ENCODE measurements at places on chromosomes 4 and X.

- DNase-seq = no peak
Observed at GRCh38 chrX:18707426-18708049, at the start of gene PPEF1. PPEF1 (plus strand) TSS chrX:18707645; CDS start chrX:18707781, 136 bp downstream.

DNA sequence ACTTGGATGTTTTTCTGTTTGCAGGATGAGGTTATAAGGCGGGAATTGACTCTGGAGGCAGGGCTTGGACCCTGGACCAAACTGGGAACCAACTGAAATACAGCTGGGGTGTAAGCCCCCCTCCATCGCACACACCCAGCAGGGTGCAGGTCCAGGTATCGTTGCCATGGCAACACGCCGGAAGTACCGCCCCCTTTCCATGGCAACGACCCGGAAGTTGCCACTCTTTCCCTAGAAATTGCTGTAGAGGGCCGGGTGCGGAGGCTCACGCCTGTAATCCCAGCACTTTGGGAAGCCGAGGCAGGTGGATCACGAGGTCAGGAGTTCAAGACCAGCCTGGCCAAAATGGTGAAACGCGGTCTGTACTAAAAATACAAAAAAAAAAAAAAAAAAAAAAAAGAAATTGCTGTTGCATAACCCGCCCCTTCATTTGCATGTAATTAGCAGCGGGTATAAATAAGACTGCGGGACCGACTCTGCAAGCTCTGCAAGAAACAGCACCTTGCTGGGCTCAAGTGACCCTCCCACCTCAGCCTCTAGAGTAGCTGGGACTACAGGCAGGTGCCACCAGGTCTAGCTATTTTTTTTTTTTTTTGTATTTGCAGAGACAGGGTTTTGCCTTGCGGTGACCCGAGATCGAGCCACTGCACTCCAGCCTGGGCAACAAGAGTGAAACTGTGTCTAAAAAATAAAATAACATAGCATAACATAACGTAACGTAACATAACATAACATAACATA is 139.6 kb downstream of the CRLF2 start:
- DNase-seq = no peak

GRCh38 chr4:38856524-38857337 is at the start of gene TLR6:
TLR6 (minus strand) TSS chr4:38856817; CDS start chr4:38829473, 27,344 bp downstream.
- no peak for DNase-seq

- DNase-seq = peak; percentile 65
Observed at GRCh38 chr4:4720646-4721045, 138.8 kb upstream of the MSX1 start.

GRCh38 chrX:132742246-132742645 is 216.2 kb downstream of the HS6ST2 start:
- no peak for DNase-seq

DNA sequence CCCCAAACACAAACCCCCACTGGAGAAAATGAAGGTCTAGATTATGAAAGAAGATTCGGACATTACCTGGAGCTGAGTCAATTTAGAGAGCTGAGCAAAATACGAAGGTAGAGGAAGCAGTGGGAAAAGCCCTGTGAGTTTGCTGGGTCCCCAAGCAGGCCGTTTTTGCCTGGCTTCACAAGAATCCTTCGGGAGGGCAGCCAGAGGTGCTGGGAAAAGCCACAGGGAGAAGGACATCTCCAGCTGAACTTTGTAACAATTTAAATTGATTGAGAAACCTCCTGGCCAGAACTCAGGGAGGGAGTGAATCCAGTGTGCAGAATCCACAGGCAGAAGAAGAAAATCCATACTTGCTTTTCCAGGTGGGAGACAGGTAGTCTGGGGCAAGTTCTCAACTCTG is 319.1 kb upstream of the CT83 start:
- no peak for DNase-seq

DNA sequence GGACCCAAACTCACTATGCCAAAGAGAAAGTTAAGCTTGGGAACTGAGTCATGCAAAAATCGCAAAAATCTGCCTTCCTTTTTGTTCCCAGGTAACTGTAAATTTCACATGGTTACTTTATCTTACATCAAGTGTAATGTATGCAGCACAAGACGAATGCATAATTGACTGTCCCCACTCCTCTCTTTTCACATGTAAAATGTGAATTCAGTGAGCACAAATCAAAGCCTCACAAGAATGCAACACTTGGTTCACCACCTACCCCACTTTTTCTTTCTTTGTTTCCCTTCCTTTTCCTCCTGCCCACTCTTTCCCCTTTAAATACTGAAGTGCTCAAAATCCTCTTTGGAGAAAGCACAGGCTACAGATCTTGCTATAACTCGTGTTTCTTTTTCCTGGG is 53.2 kb downstream of the MAGED4B start:
- no peak for DNase-seq

GRCh38 chr4:80239480-80240150 is 26.8 kb upstream of the FGF5 start:
- DNase-seq = no peak

DNA sequence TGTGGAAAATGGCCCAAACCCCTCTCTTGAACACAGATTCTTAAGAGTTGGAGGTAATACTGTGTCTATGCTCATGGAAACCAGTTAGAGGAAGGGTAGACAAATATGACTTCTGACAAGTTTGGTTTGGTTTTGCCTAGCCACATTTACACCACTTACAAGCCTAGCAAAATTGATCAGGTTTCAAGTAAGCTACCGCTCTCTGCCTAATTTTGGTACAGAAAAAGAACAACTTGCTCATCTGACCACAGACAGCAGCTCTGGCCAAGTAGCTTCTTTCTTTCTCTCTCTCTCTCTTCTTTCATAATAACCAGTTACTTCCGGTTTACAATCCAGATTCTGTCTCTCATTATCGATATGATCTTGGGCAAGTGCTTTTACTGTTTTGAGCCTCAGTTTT is 260.0 kb downstream of the GLUD2 start:
- DNase-seq = no peak

GRCh38 chr4:153295131-153295755 is 49.2 kb upstream of the MND1 start:
- no peak for DNase-seq

DNA sequence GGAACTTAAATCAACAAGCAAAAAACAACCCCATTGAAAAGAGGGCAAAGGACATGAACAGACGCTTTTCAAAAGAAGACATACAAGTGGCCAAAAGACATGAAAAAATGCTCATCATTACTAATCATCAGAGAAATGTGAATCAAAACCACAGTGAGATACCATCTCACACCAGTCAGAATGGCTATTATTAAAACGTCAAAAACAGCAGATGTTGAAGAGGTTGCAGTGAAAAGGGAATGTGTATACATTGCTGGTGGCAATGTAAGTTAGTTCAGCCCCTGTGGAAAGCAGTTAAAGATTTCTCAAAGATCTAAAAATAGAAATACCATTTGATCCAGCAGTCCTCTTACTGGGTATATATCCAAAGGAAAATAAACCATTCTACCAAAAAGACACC is 22.6 kb downstream of the RTL9 start:
- no peak for DNase-seq

DNA sequence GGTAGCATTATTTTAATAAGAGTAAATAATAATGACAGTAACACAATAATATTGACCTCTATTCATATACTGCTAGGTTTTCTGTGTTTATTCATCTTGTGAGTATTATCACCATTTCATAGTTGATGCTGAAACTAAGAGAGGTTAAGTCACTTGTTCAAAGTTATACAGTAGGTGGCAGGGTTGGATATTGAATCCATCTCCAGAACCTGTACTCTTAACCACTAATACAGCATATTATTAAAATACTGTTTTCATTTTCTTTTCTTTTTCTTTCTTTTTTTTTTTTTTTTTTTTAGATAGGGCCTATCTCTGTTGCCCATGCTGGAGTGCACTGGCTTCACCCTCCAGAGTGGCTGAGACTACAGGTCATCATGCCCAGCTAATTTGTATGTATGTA is 7.1 kb upstream of the ELF2 start:
- no peak for DNase-seq

DNA sequence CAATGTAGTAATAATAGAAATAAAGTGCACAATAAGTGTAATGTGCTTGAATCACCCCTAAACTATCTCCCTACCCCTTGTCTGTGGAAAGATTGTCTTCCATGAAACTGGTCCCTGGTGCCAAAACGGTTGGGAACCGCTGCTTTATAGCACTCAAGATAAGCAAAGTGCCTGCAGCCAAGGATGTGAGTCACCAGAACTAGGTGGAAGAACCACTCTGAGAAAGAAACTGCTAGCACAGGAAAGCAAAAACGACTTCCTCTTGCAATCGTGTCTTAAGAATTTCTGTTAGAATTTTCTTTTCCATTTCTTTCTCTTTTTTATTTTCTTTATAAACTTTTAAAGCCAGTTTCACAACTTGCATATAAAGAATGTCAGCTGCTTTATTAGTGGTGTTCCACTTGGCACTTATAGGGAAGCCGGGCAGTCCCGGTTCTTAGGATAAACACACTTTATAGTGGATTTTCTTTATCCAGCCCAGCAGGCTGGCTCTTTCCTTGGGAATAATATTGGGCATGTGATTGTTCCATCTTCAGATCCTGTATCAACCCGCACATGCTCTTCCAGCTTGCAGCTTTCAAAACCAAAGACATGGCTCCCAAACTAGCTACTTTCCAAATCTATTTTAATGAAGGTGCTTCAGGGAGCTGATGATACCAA is 32.3 kb upstream of the CXCL8 start:
- no peak for DNase-seq

- no peak for DNase-seq
Observed at GRCh38 chr4:23333556-23333945, 556.3 kb downstream of the PPARGC1A start.

DNA sequence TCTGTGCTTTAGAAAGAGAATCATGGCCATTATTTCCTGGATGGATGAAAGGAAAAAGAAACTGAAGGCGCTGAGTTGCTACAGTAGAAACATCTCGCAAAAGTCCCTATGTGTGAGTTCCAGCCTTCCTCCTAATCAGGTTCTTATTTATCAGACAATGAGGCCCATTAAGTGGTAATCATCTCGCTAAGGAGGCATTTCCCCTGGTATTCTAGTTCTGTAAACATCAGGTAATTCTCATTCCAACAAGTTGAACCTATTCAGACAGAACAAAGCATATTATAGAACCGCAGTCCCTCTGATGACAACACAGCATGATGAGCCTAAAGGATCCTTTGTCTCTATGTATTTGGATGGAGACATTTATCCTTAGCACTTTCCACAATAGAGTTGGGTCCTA is 205.7 kb upstream of the MAOA start:
- DNase-seq = no peak

DNA sequence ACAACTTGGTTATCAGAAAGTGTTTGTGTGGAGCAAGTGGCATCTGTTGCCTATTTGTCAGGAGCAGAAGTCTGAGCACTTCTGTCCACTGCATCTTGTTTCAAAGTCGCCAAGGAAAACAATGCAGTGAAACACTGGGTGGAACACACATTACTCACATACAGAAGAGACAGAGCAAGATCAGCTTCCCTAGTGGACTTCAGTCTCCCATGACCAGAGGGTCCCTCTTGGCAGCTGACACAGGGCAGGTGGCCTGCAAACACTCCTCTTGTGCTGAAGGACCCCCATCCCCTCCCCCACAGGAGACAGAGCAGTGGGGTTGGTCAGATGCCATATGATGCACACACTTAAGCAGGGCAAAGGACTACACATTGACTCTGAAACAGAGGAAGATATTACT is 3.6 kb upstream of the BBS12 start:
- DNase-seq = no peak

DNA sequence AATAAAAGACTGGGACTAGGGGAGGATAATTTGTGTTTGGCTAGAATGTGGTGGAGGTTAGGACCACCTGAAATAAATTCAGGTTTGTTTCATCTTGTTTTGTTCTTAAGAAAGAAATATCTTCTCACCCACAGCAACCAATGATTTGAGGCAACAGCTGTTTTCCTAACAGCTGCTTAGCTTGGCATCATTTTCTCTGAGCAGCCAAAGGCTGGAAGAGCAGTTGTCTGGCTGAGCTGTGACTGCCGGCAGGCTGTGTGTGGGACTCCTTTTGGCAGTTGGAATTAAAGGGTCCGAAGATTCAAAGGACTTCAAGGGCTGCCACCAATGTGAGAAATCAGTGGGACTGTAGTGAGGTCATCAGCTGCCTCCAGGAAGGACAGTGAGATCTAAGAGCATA is 5.0 kb downstream of the TRIM75 start:
- DNase-seq = no peak

- DNase-seq = no peak
Observed at GRCh38 chr4:159360549-159360948, 257.7 kb downstream of the RAPGEF2 start.

- DNase-seq = no peak
Observed at GRCh38 chrX:119488749-119489148, 20.5 kb downstream of the SLC25A5 start.

DNA sequence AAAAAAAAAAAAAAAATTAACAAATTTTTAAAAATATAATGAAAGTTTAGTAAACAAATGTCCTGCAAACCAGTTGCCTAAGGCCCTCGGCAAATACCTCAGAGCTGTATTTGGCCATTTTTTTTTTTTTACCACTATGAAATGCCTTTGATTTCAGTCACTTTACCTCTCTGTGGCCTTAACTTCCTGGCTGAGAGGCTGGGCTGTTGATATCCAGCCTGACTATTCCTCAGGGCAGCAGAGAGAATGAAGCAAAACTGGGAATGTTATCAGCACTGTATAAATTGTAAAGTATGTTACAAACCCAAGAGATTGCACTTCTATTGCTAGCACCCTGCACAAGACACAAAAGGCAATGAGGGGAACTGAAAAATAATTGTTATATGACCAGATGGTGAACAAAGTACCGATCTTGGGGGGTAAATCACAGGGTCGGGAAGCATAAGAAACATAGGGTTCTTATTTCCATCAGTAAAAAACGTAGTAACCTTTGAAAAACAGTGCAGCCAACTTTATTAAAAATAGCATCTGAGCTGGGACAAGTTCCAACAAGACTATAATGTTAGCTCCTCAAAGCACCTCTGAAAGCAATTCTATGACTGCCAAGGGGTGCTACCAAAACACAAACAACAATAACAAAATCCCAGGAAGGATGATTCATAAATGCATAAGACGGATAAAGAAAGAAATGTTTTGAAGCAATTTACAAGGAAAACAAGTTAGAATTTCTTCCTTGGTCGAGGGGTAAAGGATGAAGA is 18.1 kb downstream of the USP46 start:
- DNase-seq = no peak

DNA sequence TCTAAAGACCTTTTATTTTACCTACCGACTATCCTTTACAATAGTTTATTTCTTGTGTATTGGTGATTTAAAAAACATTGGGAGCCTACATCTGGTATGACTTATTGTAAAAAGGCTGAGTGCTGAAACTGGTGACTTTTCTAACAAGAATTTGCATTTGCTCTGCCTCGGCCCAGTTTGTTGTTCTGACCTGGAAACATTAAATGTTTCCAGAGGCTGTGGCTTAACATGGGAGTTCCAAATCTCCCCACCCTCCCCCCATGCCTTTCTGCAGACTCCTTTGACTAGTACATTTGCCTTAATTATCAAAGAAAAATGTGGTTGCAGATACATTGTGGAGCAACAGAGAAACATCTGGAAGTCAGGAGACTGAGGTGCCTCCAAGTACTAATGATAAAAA is 39.8 kb downstream of the SPCS3 start:
- no peak for DNase-seq

Measured in SHP77 treated with DMSO at 0.1 percent for 48 hours (cell line).